Right lobe of liver (tissue), 6 donors: ENCODE measurements at places on chromosomes 1 and 21. TPM values are rescaled to one million over a fixed set of nuclear protein-coding genes. Genes with fewer than 3 reads are reported as not detected.

DNA sequence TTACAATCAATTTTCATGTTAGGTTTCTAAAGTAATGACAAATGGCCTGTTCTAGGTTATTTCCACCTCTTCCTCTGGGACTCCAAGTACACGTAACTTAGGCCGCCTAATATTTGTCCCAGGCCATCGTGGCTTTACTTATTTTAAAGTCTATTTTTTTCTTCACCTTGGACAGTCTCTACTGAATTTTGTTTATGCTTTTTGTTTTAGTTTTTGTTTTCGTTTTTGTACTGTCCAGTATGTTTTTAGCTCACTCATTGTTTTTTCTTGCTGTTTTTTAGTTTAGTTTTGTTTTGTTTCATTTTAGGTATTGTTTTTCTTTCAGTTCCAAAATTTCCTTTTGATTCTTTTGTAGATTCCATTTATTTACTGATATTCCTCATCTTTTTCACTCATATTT is 187.7 kb upstream of the RNPC3 start:
- H3K4me3 ChIP-seq, result no peak overlapping the region
- DNase-seq, result no peak
- H3K27me3 ChIP-seq, result no peaks in the 10 kb centered on the region
- H3K36me3 ChIP-seq, result no peaks in the 10 kb centered on the region
- H3K27ac ChIP-seq, result no peak overlapping the region

DNA sequence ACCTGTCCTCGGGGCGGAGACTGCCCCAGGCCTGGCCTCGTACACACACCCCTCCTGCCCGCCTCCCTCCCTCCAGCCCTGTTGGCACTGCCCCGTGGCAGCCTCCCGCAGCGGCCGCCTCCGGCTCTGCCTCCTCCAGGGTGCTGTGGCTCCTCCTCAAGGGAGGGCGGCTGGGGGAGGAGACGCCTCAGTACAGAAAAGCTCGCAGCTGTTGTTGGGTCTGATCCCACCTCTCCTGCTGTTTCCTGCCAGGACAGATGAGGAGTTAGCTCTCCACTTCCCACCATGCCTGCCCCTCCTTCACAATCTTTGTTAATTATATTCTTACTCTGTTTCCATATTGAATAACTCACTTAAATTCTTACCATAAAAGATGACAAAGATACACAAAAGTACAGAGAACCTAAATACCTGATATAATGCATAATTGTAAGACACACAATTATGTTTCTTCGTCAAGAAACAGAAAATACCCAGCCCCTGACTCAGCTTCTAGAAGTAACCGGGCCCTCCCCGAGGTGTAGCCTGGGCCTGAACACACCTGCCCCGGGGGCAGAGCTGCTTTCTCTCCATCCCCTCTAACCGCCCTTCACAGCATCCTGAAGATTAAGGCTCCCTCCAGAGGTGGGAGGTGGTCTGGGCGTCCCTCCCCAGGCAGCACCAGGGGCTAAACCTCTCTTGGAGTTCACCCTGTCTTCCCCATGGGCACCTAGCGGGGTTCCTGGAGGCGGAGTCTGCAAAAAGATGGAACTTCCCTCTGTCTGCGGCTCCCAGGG is 30.6 kb upstream of the COL6A1 start:
- H3K27me3 ChIP-seq, result no peaks in the 10 kb centered on the region
- no peak overlapping the region for H3K4me3 ChIP-seq
- H3K4me1 ChIP-seq, result no peaks in the 10 kb centered on the region

DNA sequence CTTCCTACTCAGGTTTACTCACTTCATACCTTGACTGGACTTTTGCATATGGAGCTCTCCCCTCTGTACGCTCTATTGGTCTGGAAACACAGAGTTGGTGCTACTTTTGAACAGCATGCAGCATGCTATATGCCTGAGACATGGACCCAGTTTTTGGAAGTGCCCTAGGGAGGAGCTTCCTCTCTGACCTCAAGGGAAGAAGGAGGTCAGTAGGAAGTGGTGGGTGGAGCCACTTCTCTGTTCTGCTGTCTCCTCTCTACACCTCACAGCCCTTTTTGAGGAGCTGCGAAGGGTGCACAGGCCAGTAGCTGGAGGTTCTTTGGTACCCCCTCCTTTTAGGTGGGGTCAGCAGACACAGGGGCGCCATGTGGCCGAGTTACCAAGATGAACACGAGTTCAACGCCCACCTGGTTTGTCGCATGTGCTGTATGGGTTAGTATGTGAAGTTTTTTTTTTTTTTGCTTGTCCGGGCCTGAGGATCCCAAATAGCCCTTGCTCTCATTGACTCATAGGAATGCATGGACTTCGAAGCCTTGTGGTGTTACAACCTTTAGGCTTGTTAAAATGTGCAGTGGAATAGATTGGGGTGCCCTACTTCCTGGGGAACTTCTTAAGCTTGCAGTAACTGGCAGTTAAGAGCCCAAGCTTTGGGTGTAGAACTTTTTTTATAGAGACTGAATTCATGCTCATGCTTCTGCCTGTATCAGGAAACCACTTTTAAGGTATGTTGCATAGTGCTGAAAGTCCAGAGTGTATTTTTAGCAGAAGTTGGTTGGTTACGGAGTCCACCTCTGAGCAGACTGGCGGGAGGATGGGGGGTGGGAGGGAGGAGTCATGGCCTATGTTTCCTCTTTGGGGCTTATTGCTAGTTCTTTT is 10.7 kb downstream of the MACF1 start:
- no peak overlapping the region for H3K27ac ChIP-seq
- no peak overlapping the region for H3K4me3 ChIP-seq
- DNase-seq, result no peak
- H3K36me3 ChIP-seq, result no peaks in the 10 kb centered on the region

DNA sequence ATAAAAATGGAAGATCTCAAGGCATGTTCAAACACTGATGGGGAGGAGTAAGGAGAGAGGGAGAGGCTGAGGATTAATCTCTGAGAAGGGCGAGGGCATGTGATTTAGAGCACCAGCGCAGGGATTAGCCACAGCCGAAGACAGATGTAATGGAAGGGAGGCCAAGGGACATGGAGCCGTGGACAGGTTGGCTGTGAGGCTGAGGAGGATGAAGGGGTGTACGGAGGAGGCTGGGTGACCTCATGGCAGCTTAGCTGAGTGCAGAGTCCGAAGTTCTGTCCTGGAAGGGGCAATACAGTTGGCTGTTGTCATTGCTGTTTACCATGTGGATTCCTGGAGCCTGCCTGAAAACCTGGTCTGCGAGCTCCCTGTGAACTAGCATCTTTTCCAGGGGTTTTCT is 342.8 kb downstream of the RPS6KC1 start:
- no peaks in the 10 kb centered on the region for H3K36me3 ChIP-seq
- no peaks in the 10 kb centered on the region for H3K4me1 ChIP-seq
- no peak overlapping the region for H3K27ac ChIP-seq
- H3K27me3 ChIP-seq, result no peaks in the 10 kb centered on the region

- no peak overlapping the region for H3K4me3 ChIP-seq
- no peak for DNase-seq
- H3K27ac ChIP-seq, result no peak overlapping the region
- no peaks in the 10 kb centered on the region for H3K4me1 ChIP-seq
These were observed 33.0 kb downstream of the CDK18 start for GRCh38 chr1:205537386-205538018.

- no peak for DNase-seq
- no peak overlapping the region for H3K4me3 ChIP-seq
- no peaks in the 10 kb centered on the region for H3K27me3 ChIP-seq
- H3K4me1 ChIP-seq, result peaks cover 3% of the 10 kb centered on the region
These were observed 33.0 kb upstream of the LRIG2 start for GRCh38 chr1:113040041-113040440.

Gene ECM1
- total RNA-seq, result 15.7 TPM

Gene TYW3
- total RNA-seq, result 8.6 TPM

Gene TNFSF18
- not detected for total RNA-seq
